ENCODE measurements at places on chromosomes 1 and 21.

DNA sequence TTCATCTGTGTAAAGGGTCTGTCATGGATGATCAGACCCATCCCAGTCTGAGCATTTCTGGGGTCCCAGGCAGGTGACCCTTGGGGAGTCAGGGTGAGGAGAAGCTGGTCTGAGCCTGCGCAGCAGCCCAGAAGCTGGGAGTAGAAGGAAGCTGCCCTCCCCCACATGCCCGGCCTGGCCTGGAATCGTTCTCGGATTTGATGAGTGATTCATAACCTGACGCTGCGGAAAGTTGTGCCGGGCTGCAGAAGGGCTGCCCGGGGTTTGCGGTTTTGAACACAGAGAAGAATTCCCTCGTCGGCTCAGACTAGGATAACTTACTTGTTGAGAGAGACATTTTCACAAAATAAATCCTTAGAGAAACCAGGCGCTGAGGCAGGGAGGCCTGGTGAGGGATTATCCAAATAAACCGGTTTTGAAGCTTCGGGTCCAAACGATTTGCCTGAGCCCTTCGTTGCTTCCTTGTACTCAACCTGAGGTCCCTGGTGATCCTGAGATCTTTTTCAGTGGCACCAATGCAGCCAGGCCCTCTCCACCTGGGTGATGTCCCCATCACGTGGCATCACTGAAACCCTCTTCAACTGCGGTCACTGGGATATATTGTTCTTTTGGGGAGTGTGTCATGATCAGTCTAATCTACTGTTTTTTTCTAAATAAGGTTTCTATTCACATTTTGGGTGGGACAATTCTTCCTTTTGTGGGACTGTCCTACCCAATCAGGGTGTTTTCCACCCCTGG, 29.2 kb downstream of the EPHB2 start:
- no peak for DNase-seq

GRCh38 chr1:218408942-218409341, 63.8 kb downstream of the TGFB2 start:
- DNase-seq, result peak; percentile 24

GRCh38 chr1:89723863-89724262, 90.9 kb downstream of the LRRC8C start:
- DNase-seq, result no peak

- no peak for DNase-seq
Observed at GRCh38 chr1:183884526-183884925, 79.6 kb downstream of the RGL1 start.

DNA sequence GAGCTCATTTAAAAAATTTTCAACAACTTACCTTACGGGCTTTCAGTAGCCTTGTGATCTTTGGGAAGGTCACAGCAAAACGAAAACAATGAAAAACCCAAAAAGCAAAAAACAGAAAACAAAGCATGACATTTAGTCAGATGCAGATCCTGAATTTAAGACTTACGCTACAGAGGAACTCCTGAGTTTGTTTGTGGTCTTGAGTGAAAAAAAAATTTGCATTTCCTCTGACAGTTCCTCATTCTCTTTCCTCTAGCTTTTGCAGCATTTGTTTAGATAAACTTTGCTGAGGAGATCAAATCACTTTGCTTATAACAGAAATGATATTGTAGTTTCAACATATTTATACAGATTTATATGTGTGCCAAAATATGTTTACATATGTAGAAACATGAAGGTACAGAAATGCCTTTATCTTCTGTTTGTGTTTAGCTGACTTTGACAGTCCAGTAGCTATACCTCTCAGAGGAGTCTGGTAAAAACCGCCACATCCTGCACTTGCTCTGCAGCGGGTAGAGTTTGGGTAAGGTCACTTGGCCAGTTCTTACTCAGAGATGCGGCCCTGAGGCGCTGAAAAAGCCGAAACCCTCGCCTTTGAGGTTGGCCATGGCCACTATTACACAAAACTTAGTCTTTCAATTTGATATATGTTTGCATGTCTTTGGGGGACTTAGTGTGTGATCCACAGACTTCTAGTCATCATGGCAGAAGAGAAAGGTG, 142.5 kb downstream of the TNR start:
- no peak for DNase-seq

DNA sequence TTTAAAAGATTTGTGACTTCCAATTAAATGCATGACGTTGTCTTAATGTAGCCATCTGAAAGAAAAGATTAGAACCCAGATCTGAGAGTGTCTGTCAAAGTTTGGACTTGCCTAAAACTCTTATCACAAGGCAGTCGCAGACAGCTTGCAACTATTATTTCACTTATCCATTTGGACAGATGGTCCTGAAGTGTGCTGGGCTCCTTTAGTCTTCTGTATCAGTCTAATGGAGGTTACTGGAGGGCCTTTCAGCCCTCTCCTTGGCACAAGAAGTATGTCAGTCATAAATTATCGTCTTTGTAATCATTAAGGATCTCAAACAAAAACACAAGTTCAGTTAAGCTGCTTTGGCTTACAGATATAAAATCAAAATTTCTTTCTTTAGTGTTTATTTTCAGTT, 15.5 kb downstream of the PROX1 start:
- DNase-seq, result no peak

Measured in glutamatergic neuron (in vitro differentiated cells).